Activated naive CD4-positive, alpha-beta T cell treated with anti-CD3 and anti-CD28 coated beads, Interleukin-2, amount 10 ng/mL, durations not matched to agents 7 days and 5 days (primary cell): ENCODE measurements at places on chromosomes 7 and 10.
A peak's percentile ranks its signal among the peaks of the same experiment; 100 is the strongest.

GRCh38 chr10:123241391-123242141, 87.4 kb downstream of the BUB3 start:
- DNase-seq, result peak; percentile 71

DNA sequence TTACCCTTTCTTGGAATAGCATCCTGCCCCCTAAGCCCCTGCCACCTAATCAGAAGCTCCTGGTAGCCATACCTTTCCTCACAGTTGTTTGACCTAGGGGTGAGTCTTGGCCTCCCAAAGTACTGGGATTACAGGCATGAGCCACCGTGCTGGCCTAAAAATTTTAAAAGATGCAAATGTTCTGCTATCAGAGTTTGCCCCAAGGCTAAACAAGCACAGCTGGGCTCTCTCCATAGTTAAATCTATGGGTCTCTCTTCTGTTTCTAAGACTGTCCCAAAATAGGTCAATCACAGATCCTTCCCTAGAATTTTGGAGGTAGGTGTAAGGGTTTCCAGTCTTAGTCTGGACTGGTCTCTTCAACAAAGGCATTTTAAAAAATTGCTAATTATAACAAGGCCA, 12.9 kb upstream of the UBN2 start:
- no peak for DNase-seq

- DNase-seq, result peak; percentile 80
Observed at GRCh38 chr7:100965723-100966541, 3.4 kb upstream of the MUC12 start.

GRCh38 chr10:37860494-37861190, 3.2 kb upstream of the ZNF248 start:
- no peak for DNase-seq

DNA sequence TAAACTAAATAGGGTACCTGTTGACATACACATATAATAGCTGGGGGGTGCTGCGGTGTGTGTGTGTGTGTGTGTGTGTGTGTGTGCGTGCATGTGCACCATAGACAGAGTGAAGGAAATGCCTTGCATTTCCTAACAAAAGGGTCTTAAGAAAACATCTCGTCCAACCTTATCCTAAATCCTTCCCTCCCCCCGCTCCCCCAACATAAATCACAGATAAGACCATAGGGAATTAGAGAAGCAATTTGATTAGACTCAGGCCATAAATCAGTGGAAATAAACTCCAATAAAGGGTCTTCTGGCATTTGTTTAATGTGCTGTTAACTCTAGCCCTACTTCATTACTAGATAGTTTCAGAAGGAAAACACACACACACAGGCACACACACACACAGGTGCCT, 148.5 kb downstream of the PPP1R17 start:
- DNase-seq, result no peak

GRCh38 chr10:123297175-123297574, 143.0 kb downstream of the BUB3 start:
- DNase-seq, result no peak

DNA sequence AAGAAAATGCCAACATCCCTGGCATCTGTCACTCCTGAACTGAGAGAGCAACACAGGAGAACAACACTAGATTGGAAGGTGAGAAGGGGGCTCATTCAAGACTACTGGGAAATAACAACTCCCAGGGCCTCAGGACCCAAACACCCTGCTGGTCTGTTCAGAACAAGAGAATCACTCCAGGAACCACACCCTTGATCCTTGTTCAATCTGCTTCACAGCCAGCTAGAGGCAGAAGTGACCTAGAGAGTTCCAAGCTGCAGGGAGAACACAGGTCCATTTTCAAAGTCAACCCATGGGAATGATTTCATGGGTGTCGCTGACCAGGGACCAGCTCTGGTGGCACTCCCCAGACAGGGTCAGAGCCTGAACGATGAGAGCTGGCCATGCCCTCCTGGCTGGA, 42.3 kb downstream of the LRRC20 start:
- no peak for DNase-seq

DNA sequence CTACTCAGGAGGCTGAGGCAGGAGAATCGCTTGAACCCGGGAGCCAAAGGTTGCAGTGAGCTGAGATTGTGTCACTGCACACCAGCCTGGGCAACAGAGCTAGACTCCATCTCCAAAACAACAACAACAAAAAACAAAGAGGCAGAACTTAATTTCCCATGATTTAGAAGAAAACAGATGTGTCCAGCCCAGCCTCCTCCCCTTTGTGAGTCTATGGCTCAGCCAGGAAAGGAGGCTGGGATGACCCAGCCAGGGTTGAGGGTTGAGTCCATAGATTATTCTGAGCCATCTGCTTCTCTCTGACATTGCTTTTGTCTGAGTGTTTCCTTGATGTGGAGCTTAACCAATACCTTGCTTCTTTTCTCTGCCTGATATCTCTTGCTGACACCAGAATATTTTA, 994.1 kb downstream of the TYW1 start:
- no peak for DNase-seq

GRCh38 chr10:112307358-112308124, 24.3 kb downstream of the TECTB start:
- peak; percentile 55 for DNase-seq

DNA sequence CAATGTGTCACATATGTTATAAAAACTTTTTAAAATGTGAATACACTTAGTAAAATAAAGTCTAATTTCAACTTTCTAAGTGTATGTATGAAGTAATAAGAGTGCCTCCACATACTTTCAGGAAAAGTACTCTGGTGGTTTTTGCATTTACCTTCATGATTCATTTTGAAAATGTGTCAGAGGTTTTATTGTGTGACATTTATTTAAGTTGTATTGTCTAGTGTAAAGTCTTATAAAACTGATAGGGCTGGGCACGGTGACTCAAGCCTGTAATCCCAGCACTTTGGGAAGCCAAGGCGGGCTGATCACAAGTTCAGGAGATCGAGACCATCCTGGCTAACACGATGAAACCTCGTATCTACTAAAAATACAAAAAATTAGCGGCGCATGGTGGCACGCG, 226.5 kb downstream of the ITGB1 start:
- no peak for DNase-seq
